ENCODE measurements at places on chromosomes 11 and 22.

- DNase-seq: no peak
Observed at GRCh38 chr11:103749158-103749557, 287.3 kb upstream of the DDI1 start.

DNA sequence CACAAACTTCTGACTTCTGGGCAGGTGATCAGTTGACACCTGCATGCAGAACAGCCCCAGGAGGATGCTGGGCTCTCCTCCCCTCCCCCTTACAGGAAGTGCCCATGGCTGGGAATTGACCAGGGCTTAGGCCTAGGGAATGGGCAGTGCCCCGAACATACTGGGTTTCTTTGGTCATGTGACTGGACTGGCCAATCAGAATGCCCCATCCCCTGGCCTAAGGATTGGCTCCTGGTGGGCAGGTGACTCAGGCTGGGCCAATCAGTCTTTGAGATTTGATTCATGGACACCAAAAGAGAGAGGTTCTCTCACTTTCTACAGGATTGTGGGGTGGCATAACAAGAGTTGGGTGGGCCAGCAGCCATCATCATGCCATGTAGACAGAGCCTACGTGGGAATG is 37.1 kb downstream of the MCM5 start:
- DNase-seq: no peak

GRCh38 chr11:113331441-113331840 is 17.1 kb downstream of the TTC12 start:
- no peak for DNase-seq

DNA sequence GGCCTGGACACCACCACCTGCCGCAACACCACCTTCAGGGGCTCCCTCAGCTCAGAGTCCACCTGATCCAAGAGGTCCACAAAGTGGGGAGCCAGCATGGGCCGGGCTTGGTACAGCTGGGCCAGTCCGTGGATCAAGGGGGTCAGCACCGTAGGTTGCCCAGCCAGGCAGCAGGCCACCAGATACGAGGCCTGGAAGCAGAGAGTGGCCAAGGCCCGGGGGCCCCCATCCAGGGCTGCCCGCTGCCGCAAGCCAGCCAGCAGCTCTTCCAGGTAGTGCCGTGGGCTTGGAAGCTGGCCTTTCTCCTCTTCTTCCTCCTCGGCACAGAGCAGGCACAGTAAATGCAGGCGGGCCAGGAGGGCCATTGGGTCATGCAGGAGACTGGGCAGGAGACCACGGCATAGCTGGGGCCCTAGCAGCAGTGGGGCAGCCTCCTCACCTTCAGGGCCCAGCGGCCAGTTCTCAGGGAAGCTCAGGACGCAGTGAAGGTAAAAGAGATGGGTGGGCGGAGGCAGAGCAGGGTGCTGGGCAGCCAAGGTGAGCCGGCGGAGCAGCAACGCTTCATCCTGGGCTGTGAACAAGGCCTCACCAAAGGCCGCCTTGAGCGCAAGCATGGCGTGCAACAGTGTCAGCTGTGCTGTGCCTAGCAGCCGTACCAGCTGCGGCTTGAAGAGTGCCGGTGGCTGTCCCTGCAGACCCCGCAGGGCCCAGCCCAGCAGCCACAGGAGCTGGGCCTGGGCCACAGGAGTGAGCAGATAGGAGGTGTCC is 1.7 kb downstream of the AP5B1 start:
- no peak for DNase-seq

- DNase-seq: no peak
Observed at GRCh38 chr11:34252651-34253050, 105.2 kb downstream of the ABTB2 start.

DNA sequence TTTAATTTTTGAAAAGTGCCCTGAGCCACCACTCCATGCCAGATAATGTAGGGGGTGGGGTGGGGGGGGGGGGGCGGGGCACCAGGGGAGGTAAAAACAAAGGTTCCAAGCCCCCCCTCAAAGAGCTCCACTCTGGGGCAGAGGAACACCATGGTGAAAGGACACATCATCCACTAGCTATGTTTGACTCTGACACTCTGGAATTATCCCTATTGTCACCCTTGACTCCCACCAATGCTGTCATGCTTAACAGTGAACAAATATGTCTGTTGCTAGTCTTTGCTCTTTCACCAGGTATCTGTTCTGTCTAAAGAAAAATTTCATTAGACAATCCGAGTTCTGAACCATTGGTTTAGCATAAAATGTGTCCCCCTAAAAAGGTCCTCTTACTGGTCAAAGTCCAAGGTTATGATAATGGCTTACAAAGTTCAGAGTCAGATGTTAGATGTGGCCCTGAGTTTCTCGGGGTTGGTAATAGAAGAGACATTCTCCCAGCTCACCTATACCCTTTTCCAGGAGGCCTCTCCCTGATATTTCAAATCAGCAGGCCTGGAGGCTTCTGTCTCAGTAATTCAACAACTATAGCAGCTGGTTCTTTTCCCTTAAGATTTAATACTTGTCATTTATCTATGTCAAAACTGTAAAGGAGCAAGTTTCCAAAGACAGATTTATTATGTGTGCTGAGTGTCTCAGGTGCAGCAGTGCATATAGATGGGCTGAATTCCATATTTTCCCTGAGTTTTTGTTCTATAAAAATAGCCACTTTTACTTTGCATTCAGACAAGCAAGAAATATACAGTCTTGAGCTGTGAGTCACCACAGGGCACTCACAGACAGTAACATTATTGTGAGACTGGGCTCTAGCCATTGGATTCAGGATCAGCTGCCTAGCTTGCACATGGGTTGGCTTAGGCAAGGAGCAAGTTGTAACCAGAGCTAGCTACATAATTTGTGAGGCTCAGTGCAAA is 174.1 kb downstream of the CSNK2A3 start:
- DNase-seq: no peak

DNA sequence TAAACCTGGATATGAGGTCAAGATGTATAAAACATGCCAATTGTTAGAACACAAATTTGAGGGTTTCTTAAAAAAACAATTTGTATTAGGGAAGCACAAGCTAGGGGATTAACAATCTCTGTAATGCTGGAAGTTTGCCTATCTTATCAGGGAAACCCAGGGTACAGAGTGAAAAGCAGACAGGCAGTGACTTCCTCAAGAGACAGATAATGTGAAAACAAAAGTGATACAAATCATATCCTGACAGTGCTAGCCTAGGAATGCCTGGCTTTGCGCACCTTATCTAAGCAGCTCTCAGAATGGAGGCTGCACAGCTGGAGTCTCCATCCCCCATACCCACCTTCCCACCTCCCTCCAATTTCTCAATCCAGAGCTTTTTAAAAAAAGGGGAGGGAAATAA is 22.5 kb upstream of the RBX1 start:
- no peak for DNase-seq

DNA sequence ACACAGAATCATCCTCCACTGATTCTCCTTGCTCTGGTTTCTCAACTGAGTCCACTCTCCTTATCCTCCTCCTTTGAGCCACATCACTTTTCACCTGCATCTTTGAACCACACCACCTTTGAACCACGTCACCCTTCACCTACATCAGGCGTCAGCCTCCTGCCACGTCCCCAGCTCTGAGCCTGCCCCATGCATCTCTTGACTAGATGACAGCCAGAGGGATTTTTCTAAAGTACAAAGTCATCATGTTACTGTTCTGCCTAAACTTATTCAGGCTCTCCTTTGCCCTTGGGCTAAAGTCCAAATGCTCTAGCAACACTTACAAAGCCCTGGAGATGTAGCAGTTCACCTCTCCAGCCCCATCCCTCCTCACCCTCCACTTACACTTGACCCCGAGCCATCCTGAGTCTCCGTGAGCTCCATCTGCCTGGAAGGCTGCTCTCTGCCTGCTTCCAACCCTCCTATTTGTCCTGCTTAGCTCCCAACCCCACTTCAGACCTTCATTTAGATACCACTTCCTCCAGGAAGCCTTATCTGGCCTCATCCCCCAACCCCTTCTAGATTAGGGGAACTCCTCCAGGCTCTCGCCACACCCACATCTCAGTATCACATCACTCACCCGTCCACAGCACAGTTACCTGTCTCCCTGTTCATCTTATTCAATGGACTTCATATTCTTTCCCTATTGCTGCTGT is 3.7 kb upstream of the MS4A10 start:
- no peak for DNase-seq

- DNase-seq: no peak
Observed at GRCh38 chr11:76763573-76764346, 19.4 kb upstream of the TSKU start.

All from activated T-helper 1 cell treated with Interleukin-2 at 50 U/mL for 16 hours (primary cell).